NCI-H526 (cell line): ENCODE measurements at places on chromosomes 12 and 14.

- DNase-seq: no peak
Measured at GRCh38 chr14:30779210-30779609, 95.1 kb upstream of the COCH start.

DNA sequence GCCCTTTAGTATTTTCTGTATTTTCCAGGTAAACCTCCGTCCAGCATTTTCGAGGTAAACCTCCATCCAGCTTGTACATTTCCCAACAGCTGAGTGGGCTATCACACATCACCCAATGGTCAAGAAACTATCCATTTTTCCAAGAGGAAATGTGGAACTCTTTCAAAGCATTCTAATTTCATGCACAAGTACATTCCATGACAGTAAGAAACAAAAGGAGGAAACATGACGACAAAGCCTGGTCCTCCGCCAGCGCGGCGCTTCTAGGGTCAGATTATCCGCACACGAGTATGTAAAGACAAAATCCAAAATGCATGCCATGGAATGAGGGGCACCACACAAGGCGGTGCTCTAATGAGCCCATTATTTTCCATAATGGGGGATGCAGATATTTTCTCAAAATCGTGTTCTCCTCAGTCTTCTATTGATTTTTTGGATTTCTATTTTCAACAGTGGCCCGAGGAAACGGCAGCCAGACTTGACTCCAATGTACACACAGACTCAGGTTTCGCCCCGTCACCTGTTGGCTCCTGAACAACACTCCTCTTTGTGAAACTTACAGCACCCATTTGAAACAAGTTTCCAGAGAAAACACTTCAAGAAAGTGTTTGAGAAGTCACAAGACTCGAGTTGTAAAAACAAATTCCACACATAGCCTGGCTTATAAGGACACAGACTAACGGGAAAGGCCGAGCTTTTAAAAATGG is 107.4 kb downstream of the PRICKLE1 start:
- no peak for DNase-seq

- no peak for DNase-seq
Measured at GRCh38 chr12:125381373-125381772, 316.1 kb downstream of the AACS start.

- DNase-seq: no peak
Measured at GRCh38 chr14:62462988-62463387, 582.3 kb downstream of the KCNH5 start.

DNA sequence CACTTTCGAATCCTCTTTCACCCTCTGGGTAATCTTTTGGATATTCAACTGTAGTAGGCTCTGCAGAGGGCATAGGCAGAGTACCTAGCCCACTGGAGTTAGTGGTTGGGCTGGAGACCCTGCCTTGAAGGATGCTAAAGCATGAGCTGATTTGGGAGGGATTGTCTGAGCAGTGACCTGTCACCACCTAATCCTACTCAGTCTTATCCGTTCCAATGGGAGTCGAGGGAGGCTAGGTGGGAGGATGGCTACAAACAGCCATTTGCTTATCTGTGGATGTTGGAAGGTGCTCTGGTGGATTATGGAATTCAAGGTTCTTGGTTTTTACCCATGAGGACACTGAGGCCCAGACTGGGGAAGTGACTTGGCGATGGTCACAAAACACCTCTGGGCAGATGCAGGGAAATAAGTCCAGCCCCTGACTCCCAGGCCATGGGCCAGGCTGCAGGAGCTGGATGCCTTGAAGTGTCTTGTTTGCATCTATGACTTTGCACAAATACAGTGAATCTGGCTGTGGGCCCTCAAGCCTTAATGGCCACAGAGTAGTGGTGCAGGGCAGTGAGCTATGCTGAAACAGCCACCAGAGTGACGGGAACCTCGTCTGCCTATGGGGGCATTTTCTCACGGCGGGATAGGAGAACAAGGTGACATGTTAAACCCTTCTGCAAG is 3.7 kb downstream of the KMT5A start:
- DNase-seq: no peak

- DNase-seq: no peak
Measured at GRCh38 chr12:71354871-71355270, 84.7 kb upstream of the LGR5 start.

DNA sequence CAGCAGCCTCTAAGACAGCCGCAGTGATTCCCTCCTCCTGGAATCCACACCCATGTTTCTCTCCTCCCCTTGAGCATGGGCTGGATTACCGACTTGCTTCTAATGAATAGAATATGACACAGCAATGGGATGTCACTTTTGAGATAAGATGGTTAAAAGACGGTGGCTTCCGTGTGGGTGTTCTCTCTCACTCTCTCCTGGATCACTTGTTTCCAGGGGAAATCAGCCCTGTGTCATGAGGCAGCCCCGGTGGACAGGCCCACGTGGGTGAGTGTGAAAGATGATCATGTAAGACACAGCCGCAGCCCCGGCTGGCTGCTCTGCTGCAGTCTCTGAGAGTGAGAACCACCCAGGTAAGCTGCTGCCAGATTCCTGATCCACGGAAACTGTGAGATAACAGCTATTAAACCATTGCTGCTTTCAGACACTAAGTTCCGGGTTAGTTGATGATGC is 10.7 kb downstream of the MOAP1 start:
- DNase-seq: peak; percentile 21

- no peak for DNase-seq
Measured at GRCh38 chr14:101716956-101717662, 44.4 kb upstream of the PPP2R5C start.

DNA sequence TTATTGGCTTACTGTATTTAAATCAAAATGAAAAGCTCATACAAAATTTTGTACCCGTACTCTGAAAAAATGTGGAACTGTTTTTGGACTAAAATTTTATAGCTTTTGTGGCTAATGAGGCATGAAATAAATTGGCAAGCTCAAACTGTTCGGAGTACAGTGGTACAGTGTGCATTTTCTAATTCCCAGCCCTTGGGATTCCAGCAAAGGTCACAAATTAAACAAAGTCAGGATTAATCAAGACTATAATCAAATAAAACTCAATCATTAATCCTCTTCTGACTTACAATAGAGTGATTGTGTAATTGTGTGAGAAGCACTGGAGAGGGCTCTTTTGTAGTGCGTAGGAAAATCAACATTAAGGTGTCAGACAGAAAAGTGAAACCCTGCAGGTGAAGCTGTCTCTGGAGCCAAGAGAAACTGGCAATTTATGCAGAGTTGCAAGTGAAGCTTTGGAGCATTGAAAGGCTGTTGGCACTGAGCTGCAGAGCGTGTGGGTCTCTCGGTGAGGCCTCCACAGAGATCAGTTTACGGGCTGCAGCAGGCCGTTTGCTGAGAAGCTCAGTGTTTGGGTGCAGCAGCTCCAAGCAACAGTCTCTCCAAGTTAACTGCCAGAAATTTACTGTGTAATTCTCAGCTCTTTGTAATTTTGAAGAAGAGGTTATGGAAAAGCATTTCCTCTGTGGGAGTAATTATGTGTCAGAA is 275.9 kb downstream of the FBXL14 start:
- DNase-seq: peak; percentile 94

GRCh38 chr12:111209811-111210210 is 159.1 kb downstream of the PHETA1 start:
- peak; percentile 65 for DNase-seq

GRCh38 chr12:11684393-11684792 is 34.9 kb downstream of the ETV6 start:
- DNase-seq: no peak

DNA sequence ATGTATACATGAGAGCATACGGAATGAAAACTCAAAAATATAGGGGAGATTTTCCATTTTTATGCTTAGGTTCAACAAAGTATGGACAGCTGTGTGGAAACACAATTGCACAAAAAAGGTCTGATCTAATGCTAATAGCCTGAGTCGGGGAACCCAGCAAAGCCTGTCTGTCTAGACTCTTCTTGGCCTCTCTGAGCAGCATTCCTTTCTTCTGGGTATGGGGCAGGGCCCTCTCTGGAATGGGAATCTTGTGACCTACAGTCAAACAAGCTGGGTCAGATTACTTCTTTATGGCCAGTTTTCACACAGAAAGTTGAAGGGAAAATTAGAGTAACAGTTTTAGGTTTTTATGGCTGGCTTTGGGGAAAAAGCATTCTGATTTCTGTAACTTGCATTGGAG is 534.0 kb upstream of the LMO3 start:
- DNase-seq: no peak

DNA sequence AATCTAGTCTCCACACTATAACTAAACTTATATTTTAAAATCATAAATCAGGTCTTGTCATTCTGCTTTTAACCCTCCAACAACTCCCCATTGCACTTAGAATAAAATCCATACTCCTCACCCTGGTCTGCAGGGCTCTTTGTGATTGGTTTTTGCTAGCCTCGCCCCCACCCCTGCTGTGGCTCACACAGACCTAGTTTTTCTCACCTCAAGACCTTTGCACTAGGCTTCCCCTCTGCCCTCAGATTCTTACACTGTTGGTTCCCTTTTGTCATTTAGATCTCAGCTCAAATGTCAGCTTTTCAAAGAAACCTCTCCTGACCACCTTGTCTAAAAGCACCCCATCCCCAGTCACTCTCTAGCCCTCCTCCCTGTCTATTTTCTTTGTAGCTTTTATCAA is 10.7 kb upstream of the LHX5 start:
- no peak for DNase-seq

DNA sequence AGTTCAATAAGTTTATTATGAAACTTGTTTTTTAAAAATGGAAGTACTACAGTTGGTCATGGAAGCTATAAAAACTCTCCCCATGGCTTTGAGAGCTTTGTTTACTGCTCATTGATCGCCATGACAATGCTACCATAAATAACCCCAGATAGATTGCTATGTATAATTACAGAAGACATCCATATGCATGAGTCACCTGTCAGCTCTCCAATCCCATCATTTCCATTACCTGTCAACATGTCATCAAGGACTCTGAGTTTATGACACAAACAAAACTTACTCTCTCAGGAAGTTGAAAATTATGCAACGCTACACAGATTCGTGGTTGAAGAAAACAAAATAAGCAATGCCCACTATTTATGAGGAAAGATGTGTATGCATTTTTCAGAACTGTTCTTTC is 144.4 kb downstream of the SEC23A start:
- DNase-seq: no peak

- DNase-seq: no peak
Measured at GRCh38 chr14:53947094-53947445, 9.6 kb downstream of the BMP4 start.

DNA sequence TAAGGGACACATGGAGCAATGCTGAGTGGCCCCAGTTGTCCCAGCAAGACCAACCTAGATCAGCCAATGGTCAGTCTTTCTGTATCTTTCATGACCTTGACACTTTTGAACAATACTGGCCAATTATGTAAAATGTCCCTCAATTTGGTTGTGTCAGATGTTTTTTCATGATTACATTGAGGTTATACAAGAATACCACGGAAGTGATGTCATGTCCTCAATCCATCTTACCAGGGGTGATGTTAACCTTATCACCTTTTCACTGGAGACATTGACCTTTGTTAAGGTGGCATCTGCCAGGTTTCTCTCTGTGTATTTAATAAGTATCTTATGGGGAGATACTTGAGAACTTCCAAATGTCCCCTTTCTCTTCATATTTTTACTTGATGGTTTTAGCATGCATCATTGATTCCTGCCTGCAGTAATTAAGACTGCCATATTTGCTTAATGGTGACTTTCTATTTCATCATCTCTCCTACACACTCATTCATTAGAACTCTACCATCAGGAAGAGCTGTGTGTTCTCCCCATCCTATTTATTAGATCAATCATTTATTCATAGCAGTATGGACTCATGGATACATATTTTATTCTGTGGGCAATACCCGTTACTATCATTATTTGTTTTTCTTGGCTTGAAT is 64.7 kb upstream of the RFLNA start:
- DNase-seq: no peak

DNA sequence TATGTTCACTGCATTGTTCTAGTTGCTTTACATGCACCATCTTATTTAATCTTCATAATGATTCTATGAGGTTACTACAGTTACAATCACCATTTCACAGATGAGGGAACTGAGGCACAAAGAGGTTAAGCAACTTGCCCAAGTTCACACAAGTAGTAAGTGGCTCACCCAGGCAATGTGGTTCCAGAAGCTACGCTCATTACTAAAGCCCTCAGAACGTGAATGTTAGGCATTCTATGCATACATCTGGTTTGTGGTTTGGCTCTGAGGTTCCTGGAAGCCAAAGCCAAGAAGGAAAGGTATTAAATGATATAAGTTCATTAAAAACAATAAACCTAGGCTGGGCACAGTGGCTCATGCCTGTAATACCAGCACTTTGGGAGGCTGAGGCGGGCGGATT is 14.4 kb upstream of the VRTN start:
- DNase-seq: no peak

- DNase-seq: no peak
Measured at GRCh38 chr14:105324080-105324778, 9.7 kb downstream of the PACS2 start.

DNA sequence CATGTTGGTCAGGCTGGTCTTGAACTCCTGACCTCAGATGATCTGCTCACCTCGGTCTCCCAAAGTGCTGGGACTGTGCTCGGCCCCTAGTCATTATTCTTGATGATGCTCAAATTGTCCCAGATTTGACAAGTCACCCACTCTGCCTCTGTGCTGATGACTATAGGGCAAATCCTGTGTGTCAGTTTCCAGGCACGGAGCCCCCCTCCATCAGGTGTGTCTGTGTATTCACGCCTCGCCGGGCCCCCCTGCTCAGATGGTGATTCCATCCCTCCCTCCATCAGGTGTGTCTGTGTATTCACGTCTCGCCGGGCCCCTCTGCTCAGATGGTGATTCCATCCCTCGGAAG is 4.3 kb upstream of the GPR132 start:
- DNase-seq: no peak

GRCh38 chr14:50719911-50720759 is 52.0 kb upstream of the SAV1 start:
- no peak for DNase-seq
